Activated CD4-positive, alpha-beta memory T cell treated with anti-CD3 and anti-CD28 coated beads, Interleukin-2, amount 10 ng/mL, durations not matched to agents 7 days and 5 days (primary cell): ENCODE measurements at places on chromosomes 1 and 21.

GRCh38 chr1:195097316-195097715, 1510.9 kb downstream of the KCNT2 start:
- no peaks in the 10 kb centered on the region for H3K36me3 ChIP-seq
- H3K27me3 ChIP-seq = no peaks in the 10 kb centered on the region
- no peak overlapping the region for H3K4me3 ChIP-seq
- no peak for DNase-seq
- no peaks in the 10 kb centered on the region for H3K4me1 ChIP-seq
- H3K27ac ChIP-seq = no peak overlapping the region

- no peak overlapping the region for H3K4me3 ChIP-seq
- peaks cover 2% of the 10 kb centered on the region for H3K27me3 ChIP-seq
- peaks cover 5% of the 10 kb centered on the region for H3K36me3 ChIP-seq
- no peak overlapping the region for H3K27ac ChIP-seq
- no peaks in the 10 kb centered on the region for H3K4me1 ChIP-seq
- no peak for DNase-seq
Measured at GRCh38 chr21:31490443-31490842, 146.4 kb upstream of the TIAM1 start.

DNA sequence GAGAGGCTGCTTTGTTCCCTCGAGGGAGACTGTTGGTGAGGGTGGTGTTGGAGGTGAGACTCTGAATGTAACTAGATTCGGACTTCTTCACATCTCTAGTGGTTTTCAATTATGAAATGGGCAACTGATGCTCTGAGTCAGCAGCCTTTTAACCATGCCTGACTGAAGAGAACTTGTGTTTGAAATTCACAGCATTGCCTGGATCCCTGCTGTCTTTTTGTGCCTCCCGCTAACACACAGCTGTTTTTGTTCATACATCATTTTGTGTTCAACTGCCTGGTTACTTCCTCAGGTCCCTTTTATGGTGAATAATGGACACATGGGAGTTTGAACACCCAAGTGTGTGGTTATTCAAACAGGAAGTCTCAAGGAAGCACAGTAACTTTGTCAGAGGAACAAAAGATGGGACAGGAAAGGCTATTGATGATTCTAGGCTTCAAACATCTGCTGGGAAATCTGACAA, 16.8 kb downstream of the LAMC1 start:
- no peak overlapping the region for H3K4me3 ChIP-seq
- peaks cover 69% of the 10 kb centered on the region for H3K27me3 ChIP-seq
- H3K4me1 ChIP-seq = no peaks in the 10 kb centered on the region
- no peak for DNase-seq
- no peaks in the 10 kb centered on the region for H3K36me3 ChIP-seq

DNA sequence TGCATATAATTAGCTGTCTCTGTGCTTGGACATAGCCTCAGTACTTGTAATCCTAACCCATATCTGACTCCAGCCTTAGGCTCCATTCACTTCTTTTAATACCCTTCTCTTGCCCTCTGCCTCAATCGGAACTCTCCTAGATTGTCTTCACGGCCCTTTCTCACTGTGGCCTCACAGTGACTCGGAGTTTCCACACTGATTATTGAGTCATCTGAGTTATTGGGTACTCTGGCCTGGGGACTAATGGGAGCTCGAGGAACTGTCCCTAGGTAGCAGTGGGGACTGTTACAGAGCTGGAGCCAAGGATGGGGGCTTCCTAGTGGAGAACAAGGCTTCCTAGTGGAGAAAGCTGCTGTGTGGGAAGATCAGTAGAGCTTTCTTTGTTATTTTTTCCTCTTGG, 17.0 kb downstream of the TRAF5 start:
- H3K27ac ChIP-seq = no peak overlapping the region
- H3K36me3 ChIP-seq = peaks cover 51% of the 10 kb centered on the region
- DNase-seq = no peak
- no peaks in the 10 kb centered on the region for H3K27me3 ChIP-seq
- H3K4me3 ChIP-seq = no peak overlapping the region
- peaks cover 60% of the 10 kb centered on the region for H3K4me1 ChIP-seq

- peak overlapping the region; percentile 92 for H3K27ac ChIP-seq
- DNase-seq = no peak
- peaks cover 7% of the 10 kb centered on the region for H3K27me3 ChIP-seq
- peaks cover 2% of the 10 kb centered on the region for H3K36me3 ChIP-seq
- H3K4me1 ChIP-seq = peaks cover 34% of the 10 kb centered on the region
Measured at GRCh38 chr1:167714098-167714438, 7.7 kb upstream of the MPZL1 start.

DNA sequence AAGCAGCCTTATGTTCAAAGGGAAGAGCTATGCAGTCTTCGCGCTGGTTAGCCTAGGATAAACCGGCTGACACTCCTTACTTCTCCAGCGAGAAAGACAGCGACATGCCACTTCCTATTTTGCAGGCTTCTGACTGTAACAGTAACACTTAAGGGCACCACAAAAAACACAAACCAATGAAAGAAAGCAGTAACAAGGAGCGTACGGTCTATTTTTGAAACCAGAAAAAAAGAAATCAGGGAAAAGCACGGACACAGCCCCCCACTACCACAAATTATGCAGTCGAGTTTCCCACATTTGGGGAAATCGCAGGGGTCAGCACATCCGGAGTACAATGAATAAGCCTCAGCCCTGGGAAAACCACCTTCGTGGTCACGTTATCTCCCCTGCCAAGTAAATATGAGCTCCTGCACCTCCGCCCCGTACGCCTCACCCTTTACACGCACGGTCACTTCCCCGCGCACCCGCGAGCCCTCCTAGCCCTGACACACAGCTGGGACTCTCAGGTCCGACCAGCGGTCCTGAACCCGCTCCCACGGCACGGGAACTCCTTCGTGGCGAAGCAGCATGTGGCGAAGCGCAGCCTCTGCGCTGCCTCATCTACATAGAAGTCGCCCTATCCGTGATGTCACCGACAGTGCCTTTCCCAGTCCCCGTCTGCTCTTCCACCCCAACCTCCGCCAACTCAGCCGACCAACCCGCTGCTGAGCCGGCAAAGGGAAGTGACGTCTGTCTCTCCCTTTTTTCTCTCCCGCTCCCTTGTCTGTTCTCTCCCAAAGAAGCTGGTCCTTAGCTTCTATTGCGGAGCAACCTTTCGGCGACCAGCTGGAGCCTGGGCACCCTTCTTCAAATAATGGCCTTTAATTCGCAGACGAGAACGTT, 40.9 kb upstream of the PPIAL4F start:
- no peaks in the 10 kb centered on the region for H3K36me3 ChIP-seq
- peaks cover 2% of the 10 kb centered on the region for H3K27me3 ChIP-seq
- H3K4me1 ChIP-seq = peaks cover 31% of the 10 kb centered on the region
- peak overlapping the region; percentile 74 for H3K4me3 ChIP-seq
- peak overlapping the region; percentile 95 for H3K27ac ChIP-seq
- peak; percentile 82 for DNase-seq

DNA sequence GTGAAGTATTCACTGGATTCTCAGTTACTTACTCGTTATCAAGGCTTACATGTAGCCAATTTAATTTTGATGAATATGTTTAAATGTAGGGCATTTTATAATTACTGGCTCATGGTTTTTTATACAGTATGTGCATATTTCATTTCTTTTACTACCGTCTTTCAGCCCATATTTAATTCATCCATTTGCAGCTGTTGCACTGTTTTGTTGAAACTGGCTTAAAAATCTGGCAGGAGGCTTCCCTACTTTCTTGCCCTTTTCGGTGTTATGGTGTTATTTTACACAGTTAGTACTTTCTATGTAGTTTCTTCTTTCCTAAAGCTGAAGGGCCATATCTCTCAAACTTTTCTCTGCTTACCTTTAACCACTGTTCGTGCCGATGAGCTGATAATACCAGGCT, 54.2 kb downstream of the ITSN1 start:
- no peaks in the 10 kb centered on the region for H3K36me3 ChIP-seq
- peaks cover 7% of the 10 kb centered on the region for H3K27me3 ChIP-seq
- no peak for DNase-seq
- H3K27ac ChIP-seq = no peak overlapping the region
- no peaks in the 10 kb centered on the region for H3K4me1 ChIP-seq

DNA sequence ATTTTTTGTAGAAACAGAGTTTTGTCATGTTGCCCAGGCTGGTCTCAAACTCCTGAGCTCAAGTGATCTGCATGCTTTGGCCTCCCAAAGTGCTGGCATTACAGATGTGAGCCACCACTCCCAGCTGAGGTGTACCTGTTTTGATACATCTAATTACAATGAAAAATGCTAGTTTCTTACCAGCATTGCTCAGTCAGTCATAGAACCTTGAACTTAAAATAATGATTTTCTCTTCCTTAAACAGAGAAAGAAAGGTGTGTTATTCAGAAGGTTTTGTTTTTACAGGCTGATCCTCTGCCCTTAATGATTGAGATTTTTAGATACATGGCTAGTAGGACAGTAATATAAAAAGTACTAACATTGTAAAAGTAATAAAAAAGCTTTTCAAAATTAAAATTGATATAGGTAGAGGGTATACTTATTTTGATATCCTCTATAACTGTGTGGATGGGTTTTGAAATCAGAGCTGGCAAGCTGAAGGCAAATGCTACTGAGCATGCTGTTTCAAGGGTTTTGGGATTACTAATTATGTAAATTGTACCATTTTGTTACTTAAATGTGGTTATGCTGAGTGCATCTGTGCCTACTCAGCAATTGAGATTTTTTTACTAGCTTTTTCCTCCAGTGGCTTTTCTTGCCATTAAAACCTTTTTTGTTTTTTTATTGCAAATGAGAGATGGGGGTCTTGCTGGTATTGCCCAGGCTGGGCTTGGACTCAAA, 16.1 kb downstream of the PRRC2C start:
- peaks cover 77% of the 10 kb centered on the region for H3K4me1 ChIP-seq
- no peak for DNase-seq
- peak overlapping the region; percentile 10 for H3K27ac ChIP-seq
- H3K27me3 ChIP-seq = no peaks in the 10 kb centered on the region
- peaks cover 65% of the 10 kb centered on the region for H3K36me3 ChIP-seq
- H3K4me3 ChIP-seq = no peak overlapping the region

GRCh38 chr1:225767634-225768540, 9.7 kb upstream of the SRP9 start:
- H3K36me3 ChIP-seq = no peaks in the 10 kb centered on the region
- no peaks in the 10 kb centered on the region for H3K4me1 ChIP-seq
- no peak overlapping the region for H3K27ac ChIP-seq
- peak; percentile 11 for DNase-seq

DNA sequence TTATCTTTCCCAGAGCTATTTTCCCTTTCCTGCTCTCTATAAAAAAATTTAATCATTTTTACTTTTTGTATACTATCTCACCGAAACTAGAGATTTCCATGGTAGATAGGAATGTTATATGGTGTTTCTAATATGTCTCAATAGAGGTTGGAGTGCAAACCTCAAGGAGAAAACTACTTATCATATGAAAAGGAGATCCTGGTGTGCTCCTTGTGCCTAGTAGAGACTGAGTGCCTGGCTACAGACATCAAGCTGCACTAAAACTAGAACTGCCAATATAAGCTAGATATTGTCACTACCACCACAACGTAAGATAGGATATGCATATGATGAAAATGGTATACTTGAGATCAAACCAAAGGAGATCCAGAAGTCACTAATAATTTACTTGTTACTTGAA, 67.0 kb downstream of the RGS18 start:
- H3K36me3 ChIP-seq = no peaks in the 10 kb centered on the region
- no peak overlapping the region for H3K4me3 ChIP-seq
- no peak for DNase-seq
- no peaks in the 10 kb centered on the region for H3K27me3 ChIP-seq
- no peak overlapping the region for H3K27ac ChIP-seq

DNA sequence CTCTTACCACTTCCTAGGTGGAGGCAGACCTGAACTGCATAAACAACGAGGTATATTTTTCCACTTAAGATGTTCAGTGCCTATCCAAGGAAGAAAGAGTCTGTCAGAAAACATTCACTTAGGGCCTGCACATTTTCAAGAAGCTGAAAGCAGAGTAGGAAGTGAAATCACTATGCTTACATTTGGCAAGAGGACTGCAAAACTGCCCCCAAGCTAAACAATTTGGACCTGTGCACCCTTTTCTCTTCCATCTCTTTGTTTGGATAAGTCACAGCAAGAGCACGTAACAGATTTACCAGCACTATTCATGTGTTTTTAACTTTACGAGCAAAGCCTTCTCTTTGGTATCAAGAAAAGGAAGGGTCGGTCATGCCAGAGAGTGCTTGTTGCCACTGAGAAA, 13.2 kb upstream of the BEND5 start:
- no peaks in the 10 kb centered on the region for H3K27me3 ChIP-seq
- no peak overlapping the region for H3K4me3 ChIP-seq
- no peak for DNase-seq
- H3K4me1 ChIP-seq = peaks cover 2% of the 10 kb centered on the region
- no peaks in the 10 kb centered on the region for H3K36me3 ChIP-seq
- no peak overlapping the region for H3K27ac ChIP-seq

DNA sequence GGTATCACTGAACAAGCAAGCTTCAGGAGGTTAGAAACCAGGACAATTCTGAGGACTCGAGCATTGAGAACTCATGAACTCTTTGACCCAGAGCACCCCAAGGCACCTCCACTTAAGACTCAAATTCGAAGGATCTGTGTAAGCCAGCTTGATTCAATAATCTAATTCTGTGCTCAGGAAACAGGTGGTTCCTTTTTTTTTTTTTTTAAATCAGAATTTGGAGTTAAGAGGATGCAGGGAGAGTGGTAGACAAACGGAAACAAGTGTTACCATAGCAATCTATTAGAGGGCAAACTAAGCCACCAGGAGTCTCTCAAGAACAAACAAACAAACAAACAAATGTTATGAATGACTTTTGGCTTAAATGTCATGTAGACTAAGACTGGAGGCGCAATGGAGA, 53.8 kb upstream of the DPH5 start:
- DNase-seq = no peak
- peaks cover 76% of the 10 kb centered on the region for H3K36me3 ChIP-seq
- no peaks in the 10 kb centered on the region for H3K27me3 ChIP-seq
- H3K27ac ChIP-seq = no peak overlapping the region

DNA sequence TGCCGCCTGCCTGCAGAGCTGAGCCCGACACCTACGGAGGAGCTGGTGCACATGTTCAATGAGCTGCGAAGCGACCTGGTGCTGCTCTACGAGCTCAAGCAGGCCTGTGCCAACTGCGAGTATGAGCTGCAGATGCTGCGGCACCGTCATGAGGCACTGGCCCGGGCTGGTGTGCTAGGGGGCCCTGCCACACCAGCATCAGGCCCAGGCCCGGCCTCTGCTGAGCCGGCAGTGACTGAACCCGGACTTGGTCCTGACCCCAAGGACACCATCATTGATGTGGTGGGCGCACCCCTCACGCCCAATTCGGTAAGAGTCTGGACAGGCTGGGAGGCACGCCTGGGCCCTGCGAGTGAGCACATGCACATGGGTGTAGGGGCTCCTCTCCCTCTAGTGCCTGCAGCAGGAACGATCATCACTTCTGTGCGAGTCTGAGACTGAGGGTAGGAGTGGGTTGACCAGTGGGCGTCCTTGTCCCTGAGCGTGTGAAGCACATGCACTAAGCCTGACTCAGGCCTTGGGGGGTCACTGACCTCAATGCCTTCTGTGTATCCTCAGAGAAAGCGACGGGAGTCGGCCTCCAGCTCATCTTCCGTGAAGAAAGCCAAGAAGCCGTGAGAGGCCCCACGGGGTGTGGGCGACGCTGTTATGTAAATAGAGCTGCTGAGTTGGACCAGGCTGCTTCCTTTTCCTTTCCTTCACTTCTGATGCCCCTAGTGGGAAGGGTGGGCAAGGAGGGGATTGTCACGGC, 6.9 kb downstream of the DMAP1 start:
- peaks cover 15% of the 10 kb centered on the region for H3K4me1 ChIP-seq
- no peak overlapping the region for H3K27ac ChIP-seq
- peaks cover 27% of the 10 kb centered on the region for H3K36me3 ChIP-seq
- DNase-seq = no peak
- H3K4me3 ChIP-seq = no peak overlapping the region
- H3K27me3 ChIP-seq = no peaks in the 10 kb centered on the region

GRCh38 chr1:226920446-226920894, 19.6 kb upstream of the COQ8A start:
- peaks cover 5% of the 10 kb centered on the region for H3K4me1 ChIP-seq
- no peaks in the 10 kb centered on the region for H3K36me3 ChIP-seq
- H3K4me3 ChIP-seq = no peak overlapping the region
- DNase-seq = no peak
- H3K27ac ChIP-seq = no peak overlapping the region
